Astrocyte (in vitro differentiated cells and primary cell): ENCODE measurements at places on chromosomes 2 and 18.

DNA sequence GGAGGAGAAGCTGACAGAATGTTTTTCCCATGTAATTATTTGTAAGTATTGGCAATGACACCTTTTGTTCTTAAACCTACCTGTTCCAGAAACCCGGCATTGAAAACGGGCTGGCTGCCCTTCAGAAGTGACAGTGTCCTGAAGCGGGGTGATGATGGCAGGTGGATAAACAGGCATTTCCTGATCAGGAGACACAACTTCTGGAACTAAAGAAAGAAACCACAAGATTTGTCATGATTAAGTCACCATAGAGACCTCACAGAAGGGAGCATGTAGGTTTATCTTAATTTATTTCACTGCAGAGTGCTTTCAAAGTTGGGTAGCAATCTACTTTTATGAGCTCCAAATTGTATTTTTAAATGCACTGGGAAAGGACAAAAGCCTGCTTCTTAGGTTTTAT is 43.1 kb downstream of the TTN start:
- no peak for DNase-seq

DNA sequence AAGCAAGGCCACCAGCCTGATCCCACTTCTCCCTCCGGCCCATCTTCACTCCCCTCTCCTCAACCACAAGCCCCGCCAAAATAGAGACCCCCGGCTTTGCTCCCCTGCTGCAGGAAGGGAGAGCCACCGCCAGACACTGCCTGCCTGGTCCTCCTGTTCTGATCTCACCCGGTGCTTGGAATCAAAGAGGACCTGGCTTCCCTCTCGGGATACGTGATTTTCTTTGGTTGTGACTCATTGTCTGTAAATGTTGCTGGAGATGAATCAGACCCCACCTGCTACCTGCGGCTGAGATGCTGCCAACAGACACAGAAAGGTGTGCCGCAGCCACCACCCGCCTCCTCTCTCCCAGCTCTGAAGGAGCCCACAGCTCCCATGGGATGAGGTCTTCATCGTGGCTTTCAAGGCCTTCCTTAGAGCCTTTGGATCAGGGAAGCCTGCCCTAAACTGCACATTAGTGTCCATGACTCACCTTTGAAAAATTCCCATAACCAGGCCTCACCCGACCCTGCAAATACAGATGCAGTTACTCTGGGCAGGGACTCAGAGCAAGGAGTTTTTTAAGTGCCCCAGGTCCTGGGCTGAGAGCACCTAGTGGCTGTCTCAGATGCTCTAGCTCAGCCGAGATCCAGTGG is 79.4 kb upstream of the ZNF532 start:
- peak; percentile 94 for DNase-seq

GRCh38 chr2:112483042-112483473 is 1.1 kb downstream of the TTL start:
- DNase-seq: peak; percentile 66

DNA sequence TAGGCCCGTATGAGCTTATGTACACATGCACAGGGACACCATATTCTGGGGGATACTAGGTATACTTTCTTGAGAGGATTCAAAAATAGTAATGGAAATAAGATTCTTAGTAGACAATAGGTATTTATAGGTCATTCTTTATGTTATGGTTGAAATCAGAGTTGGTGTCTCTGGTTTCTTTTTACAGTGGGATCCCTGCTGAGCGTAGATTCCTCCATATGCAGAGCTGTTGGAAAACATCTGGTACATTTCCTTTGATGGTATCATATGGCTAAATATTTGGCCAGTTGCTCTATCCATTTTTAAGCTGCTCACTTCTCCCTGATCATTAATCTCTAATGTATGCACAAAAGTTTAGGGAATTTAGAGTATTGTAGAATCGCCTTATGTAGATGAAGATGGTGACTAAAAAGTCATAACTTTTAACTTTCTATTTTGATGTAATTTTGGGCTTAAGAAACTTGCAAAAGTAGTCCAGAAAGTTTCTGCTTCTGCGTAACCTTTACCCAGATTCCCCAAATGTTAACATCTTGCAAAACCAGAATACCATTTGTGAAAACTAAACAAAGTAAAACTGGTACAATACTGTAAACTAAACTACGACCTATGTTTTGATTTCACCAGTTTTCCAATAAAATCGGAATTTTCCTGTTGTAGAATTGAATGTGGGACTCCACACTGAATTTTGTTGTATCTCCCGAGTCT is 5.4 kb downstream of the ARHGAP28 start:
- no peak for DNase-seq

- DNase-seq: no peak
Measured at GRCh38 chr2:157315901-157316300, 9.7 kb downstream of the ERMN start.

- DNase-seq: no peak
Measured at GRCh38 chr2:33168922-33169321, 222.2 kb downstream of the LTBP1 start.

DNA sequence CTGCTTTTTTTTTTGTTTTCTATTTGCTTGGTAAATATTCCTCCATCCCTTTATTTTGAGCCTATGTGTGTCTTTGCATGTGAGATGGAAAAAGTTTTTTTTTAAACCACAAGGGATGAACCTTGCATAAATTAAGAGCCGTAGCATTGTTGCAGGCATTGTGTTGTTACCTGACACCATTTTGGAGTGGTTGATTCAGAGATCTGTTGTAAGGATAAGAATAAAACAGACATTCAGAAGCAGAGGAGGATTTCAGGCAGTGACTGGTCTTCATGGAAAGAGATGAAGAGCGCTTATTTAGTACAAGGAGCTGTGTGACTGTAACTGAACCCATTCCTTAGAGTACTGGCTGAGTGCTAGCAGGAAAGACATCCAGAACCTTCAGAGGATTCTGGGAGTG is 101.2 kb downstream of the LTBP1 start:
- peak; percentile 75 for DNase-seq

DNA sequence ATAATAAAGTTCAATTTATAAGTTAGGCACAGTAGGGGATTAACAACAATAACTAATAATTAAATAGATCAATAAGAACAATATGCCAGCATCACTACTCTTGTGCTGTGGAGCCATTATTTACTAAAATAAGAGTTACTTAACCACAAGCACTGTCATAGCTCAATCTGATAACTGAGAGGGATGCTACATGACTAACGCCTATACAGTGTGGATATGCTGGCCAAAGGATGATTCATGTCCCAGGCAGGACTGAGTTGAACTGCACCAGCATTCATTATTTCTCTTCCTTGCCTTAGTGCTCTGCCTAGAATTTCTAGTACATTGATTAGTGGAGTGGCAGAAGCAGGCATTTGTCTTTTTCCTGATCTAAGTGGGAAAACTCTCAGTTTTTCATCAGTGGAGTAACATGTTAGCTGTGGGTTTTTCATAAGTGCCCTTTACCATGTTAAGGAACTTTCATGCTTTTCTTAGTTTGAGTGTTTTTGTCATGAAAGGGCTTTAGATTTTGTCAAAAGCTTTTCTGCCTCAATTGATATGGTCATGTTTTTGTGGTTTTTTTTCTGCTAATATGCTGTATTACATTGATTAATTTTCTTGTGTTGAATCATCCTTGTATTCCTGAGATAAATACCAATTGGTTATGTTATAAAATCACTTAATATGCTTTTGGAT is 21.7 kb downstream of the KIAA1328 start:
- DNase-seq: peak; percentile 95

- no peak for DNase-seq
Measured at GRCh38 chr2:111994042-111994441, 61.0 kb upstream of the TMEM87B start.
